Amniotic epithelial cell (primary cell): ENCODE measurements at places on chromosomes 11 and 22.

DNA sequence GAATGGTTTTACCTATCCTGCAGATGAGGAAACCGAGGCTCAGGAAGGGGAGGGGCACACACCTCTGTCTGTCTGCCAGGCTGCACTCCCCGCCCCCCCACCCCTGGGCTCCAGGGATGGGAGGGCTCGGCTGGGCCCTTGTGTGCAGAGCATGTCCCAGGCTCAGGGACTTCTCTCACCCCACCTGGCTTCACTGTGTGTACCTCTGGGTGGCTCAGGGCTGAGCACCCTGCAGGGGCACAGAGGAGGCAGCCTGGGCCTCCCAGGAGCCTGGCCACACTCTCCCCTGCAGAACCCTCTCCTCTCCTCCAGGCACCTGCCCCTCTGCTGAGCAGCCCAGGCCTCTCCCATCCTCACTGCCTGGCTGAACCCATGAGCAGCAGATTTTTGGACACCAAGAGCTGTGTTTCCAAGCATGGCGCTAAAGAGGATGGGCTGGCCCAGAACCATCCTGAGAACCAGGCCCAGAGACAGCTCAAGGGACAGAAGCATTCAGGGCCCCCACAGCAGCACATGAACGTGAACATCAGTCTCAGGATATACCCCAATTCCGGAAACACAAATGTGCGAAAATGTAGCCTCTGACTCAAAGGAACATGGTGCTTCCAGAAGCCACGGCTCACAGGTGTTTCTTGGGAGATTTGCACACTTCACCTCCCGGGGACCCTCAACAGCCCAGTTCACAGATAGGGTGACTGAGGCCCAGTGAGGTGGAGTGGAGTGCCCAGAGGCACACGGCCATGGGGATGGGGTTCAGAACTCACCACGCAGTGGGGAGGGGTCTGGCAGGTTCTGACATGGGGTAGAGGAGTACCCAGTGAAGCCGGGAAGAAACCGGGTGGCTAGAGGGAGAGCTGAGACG lies 10.5 kb downstream of the EMID1 start:
- DNase-seq: no peak

- DNase-seq: no peak
These were observed 3.6 kb downstream of the TMEM45B start for GRCh38 chr11:129819237-129819636.

DNA sequence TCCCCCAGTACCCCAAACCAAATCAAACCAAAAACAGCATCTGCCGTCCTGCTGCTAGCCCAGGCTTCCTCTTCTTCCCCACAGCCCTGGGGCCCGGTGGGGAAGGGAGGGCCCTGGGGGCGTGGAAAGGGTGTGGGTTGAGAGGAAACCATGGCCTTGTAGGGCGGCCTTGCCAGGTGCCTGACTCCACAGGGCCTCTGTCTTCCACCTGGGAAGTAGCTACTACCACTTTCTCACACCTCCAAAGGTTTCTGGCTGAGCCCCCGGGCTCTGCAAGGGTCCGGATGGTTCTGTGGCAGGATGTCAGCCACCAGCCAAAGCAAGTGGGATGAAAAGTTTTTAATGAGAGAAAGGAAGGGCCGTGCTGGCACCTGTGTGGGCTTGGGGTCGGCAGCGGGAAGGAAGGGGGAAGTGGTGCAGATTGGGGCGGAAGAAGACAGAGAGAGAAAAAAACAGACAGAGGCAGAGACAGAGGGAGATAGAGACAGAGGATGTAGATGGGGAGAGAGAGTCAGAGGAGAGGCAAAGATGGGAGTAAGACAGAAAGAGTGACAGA lies 10.5 kb downstream of the TPST2 start:
- no peak for DNase-seq

GRCh38 chr11:2798951-2799761 lies 86.4 kb downstream of the CDKN1C start:
- DNase-seq: no peak

- DNase-seq: no peak
These were observed 109.3 kb downstream of the MN1 start for GRCh38 chr22:27692243-27692642.

- no peak for DNase-seq
These were observed at the start of gene CYTH4 for GRCh38 chr22:37282385-37282677. Gene CYTH4 (plus strand): TSS chr22:37282508. CDS start chr22:37282570, 62 bp downstream.

DNA sequence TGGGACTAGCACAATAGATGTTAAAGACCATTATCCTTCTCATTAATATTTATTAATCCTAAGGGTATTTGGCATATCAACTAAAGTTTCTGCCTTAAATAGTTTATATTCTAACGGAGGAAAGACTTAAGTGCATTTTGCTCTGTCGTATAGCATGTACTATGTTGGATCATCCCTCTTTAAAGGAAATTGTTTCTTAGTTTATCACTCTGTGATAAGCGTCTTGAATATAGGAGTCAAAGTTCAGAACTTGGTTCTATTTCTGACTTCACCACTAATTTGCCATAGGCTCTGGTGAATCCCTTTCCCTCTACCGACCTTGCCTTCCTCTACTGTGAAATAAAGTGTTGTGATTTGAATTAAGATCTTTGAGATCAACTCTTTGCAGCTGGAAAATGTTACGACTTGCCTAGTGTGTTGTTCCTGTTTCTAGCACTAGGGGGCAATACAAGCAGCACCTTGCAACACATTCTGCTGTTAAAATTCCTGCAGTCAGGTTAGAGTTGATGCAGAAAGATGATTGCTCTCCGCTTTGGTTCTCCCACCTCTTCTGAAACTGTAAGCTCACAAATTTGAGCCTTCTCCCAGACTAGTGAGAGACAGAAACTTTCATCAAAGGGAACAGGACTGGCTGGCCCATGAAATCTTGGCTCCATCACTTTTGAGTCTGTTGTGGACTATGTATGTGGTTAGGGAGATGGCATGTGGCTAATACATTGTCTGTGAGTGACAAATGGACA lies 27.8 kb upstream of the ZNRF3 start:
- peak; percentile 71 for DNase-seq

GRCh38 chr11:94775567-94776327 lies 7.6 kb downstream of the AMOTL1 start:
- DNase-seq: no peak

DNA sequence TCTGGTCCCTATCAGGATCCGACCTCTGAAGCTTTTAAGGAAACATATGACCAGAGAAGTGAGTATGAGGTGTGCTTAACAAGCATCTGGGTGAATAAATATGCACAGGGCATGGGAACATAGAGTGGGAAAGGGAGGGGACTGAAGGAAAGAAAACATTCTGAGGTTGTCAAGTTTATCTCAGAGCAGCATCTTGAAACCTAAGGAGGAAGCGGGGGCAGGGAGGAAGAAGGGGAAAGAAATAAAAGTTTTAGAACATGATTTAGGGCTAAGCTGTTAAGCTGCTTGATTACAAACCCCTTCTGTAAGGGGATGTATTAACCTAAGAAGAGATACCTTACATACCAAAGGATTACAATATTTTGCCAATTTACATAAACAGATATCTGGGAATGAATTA lies 24.0 kb upstream of the SC5D start:
- no peak for DNase-seq

GRCh38 chr11:17763703-17764102 lies 29.1 kb downstream of the KCNC1 start:
- DNase-seq: no peak

DNA sequence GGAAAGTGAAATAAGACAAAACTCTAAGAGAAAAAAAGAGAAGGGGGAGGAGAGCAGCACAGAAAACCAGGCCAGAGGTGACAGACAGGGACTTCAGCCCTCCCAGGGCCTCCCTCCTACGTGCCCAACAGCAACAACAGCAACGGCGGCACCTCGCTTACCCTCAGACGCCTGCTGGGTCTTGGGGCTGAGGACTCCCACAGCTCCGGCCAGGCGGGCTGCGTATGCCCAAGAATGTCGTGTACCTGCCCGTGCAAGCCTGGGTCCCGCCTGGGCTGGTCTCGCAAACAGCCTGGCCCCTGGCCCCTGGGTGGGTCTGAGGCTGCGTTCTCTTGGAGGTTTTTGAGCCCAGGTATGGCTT lies 30.5 kb downstream of the ARAP1 start:
- peak; percentile 25 for DNase-seq

DNA sequence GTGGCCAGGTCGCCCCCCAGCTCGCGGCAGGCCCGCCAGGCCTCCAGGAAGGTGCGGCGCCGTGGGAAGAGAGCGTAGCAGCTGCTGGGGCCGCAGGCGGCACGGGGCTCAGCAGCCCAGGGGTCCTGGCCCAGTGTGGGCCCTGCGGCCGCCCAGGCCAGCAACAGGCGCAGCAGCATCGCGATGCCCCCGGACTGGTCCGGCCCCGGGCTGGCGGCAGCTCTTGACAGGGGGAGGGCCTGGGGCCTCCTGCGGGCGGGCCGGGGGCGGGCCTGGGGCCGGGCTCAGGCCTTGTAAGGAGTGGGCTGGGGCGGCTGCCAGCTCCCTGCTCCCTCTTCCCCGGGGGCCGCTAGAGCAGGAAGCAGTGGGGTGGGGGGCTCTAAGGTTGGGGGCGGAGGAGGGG lies at the start of gene CD248:
Gene CD248, minus strand, starts transcription at position 196 of the 403 bp plus-strand sequence. Its CDS starts 17 bp downstream, at position 179.
- DNase-seq: peak; percentile 63

DNA sequence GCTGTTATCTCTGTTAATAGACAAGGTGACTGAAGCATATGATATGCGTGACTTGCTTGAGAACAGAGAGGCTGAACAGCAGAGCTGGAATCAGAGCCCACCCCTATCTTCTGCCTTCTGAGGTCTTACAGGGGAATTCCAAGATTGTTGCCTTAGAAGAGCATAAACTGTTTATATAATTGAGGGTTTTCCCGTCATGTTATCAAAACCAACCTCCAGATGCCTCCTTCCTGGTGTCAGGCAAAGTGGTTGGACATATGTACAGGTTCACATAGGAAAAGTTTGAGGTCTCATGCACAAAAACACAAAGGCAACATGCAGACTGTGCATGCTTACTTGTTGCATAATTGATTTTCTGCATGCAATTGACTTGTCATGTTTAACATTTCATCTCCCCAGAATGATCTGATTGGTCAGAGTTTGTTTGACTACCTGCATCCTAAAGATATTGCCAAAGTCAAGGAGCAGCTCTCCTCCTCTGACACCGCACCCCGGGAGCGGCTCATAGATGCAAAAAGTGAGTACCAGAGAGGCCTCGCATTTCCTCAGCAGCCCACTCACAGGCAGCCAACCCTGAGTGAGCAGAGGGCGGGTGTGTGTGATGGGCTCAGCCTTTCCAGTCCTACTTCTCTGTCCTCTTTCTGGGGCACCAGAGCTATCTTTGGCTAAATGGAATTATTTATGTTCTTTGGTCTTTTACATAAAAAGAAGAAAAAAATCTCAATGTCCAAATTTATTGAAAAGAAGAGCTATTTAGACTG lies 88.9 kb downstream of the BMAL1 start:
- peak; percentile 17 for DNase-seq

- DNase-seq: no peak
These were observed 1.3 kb upstream of the ISX start for GRCh38 chr22:35064664-35065063.

GRCh38 chr11:20474882-20475517 lies 87.5 kb downstream of the PRMT3 start:
- no peak for DNase-seq

DNA sequence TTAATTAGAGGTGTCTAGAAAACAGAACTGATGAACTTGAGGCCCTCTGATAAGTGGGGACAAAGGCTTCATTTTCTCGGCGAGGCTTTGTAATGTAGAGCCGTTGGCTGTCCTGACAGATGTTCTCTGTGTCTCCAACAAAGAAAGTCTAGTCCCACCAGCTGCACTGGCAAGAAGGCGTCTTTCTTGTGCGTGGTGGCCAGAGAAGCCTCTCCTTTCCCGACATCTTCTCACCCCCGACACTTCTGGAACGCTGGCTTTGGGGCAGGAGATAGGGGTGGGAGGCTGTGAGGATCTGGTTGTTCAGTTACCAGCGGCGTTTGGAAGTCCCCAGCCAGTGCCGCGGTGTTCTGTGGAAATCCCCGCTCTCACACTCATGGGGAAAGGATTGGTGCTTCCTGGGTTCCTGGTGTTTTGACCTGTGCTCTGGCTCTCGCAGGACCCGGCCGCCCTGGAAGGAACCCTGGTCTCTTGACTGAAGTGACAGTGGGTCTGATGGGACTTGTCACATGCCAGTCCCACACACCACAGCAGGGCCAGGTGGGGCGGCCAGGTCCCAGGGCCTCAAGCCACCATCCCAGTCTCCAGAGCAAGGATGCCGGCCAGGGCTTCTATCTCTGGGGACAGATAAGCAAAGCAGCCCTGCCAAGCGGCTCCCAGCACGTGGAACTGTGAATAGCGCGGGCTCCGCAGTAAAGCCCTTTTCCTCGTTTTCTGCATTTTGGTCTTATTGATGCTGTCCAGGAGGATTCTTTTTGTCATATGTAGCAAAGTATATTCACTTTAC lies 23.2 kb downstream of the FADS2 start:
- no peak for DNase-seq

GRCh38 chr22:35598396-35598710 lies 18.8 kb downstream of the MB start:
- no peak for DNase-seq

DNA sequence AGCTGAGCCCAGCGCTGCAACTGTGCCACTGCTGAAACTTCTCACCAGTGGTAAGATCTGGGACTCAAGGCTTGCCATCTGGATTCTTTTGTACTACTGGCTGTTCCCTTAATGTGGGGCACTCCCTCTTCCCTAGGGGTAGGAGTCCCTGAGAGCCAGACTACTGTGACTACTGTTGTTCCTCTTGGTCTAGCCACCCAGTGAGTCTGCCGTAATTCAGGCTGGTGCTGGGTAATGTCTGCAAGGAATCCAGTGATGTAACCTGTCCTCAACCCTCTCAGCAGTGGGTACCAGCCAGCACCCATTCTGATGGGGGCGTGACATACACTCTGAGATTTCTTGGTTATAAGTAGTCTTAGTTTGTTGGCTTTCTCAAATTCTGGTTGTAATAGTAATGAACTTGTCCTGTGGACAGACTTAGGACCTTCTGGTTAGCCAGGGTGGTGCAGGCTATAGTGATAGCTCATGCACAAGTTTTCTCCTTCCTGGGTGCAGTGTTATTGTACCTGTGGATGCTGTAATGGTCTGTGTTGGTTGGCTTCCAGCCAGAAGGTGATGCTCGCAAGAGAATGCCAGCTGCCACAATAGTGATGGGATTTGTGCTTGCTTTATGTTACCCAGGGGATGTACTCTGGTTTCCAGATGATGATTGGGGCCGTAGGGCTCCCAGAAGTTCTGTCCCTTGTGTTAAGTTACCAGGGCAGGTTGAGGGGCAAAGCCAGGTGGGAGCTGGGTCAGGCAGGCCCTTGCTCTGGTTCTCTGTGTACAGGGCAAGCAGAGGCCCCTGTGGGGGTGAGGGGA lies 65.5 kb downstream of the ARHGAP42 start:
- no peak for DNase-seq
